IPS-NIHi11 (cell line): ENCODE measurements at places on chromosomes 16 and 17.

DNA sequence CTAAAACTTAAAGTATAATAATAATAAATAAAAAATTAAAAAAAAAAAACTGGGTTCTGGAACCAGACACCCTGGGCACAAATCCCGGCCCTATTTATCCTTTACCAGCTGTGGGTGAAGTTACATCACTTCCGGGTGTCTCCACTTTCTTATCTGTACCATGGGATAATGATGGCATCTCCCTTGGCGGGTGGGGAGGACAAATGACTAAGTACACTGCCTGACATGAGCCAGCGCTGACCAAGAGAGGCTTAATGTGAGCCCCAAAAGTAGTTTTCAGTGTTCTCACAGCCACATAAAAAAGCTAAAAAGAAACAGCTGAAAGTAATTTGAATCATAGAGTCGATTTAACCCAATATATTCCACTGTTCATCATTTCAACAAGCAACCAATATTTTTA, 424.9 kb downstream of the SOX9 start:
- DNase-seq, result no peak

- DNase-seq, result peak; percentile 77
These were observed 8.2 kb upstream of the COL1A1 start for GRCh38 chr17:50209472-50210239.

DNA sequence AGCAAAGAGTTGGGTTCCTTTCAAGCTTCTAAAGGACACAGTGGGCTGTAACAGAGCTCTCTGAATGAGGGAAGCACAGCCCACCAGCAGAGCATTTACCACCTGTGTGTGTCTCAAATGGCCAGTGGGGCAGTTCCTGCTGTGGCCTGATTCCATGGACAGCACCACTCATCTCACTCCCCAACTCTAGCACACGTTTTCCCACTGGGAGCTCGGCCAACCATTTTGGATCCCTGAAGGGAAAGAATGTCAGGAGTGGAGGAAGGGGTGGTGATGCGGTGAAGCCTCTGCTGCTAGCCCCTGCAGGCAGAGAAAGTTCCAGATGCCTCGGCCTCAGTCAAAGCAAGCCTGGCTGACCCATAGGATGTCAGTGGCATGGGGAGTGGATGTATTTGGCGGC, 86.6 kb downstream of the PLXDC1 start:
- DNase-seq, result no peak

- DNase-seq, result peak; percentile 77
These were observed 672 bp upstream of the ALKBH5 start for GRCh38 chr17:18182978-18183333.

DNA sequence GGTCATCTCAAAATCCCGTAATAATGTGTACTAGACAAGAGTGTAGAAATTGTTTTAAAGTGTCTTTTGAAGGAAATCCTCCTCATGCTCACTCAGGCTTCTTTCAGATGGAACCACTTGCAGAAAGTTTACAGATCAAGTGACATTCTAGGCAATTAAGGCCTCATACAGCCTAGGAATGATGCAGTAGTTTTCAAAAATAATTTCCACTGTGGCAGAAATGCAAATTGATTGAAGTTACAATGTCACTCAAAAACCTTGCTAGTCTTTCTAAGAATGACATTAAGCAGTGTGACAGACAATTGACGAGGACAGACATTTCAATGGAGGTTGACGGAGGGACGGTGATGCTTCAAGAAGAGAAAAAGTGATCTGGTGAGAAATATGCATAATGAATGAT, 53.5 kb upstream of the CDH8 start:
- no peak for DNase-seq

DNA sequence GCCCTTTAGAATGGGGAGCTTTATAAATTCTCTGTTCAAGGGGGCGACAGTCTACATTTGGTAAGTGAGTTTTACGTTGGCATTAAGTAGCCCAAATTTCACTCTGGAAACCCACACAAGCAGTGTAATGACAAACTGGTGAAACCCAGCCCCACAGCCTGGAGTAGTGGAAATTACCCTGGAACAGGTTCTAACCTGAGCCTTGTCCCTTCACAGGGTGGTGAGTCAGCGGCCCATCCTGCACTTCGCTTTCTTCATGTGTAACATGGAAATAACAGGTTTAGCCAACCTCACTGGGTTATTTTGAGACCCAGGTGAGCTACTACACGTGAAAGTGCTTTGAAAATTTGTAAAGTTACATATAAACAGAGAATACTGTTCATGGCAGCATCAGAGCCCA, 3.5 kb upstream of the TLCD3A start:
- no peak for DNase-seq

- no peak for DNase-seq
These were observed 3.1 kb upstream of the ATXN7L3 start for GRCh38 chr17:44202756-44203155.

DNA sequence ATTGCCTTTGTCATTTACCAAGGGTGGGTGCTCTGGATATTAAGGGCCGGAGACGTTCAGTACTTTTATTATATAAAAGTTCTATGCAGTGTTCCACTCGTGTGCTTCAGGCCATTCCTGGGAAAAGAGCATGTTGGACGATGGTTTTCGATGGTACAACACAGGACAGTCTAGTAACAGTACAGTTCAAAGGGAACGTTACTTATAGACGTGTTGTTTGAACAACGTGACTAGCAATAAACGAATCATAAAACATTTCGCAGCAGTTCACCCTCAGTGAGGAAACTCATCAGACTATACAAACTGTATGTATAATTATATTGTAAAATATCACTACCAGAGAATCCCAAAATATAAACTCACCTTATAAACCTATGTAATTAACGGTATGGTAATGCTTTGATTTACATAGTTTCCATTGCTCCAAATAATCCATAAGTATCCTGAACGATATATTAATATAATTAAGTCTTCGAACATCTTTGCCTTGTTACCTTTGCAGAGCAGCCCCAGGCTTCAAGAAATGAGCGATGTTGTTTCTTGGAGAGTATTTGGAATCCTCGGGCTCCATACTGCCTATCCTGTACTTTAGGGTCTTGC, 589 bp downstream of the NMT1 start:
- DNase-seq, result no peak

GRCh38 chr16:80065541-80065940, 465.0 kb upstream of the MAF start:
- no peak for DNase-seq

- no peak for DNase-seq
These were observed 102.9 kb downstream of the HIC1 start for GRCh38 chr17:2157675-2158395.

GRCh38 chr17:7636163-7636562, 6.2 kb downstream of the SHBG start:
- no peak for DNase-seq

DNA sequence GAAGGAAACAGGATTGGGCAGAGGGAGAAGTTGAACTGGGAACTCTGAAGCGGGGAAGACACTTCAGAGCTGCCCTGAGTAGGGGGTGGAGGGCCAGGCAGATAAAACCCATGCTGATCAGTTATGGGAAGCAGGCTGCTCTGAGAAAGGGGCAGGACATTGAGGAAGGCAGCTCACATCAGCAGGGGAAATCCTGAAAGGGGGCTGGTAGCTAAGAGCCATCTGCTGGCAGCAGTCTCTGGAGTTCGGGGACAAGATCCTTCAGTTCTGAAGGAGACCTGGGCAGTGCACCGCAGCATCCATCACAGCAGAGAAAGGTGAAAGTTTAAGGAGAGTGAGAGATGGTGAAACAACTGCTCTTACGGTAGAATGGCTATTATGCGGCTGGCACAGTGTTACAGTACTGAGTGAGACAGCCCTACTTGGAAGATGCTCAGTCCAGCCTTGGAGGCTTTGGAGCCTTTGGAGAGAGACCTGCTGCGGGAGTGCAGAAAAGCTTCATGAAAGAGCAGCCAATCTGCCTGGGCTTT, 5.4 kb upstream of the KIF18B start:
- DNase-seq, result no peak

GRCh38 chr16:89159066-89159849, 12.3 kb upstream of the CDH15 start:
- DNase-seq, result no peak

GRCh38 chr17:46205975-46206374, 12.7 kb upstream of the KANSL1 start:
- no peak for DNase-seq

GRCh38 chr16:47634727-47635126, 173.6 kb downstream of the PHKB start:
- no peak for DNase-seq

DNA sequence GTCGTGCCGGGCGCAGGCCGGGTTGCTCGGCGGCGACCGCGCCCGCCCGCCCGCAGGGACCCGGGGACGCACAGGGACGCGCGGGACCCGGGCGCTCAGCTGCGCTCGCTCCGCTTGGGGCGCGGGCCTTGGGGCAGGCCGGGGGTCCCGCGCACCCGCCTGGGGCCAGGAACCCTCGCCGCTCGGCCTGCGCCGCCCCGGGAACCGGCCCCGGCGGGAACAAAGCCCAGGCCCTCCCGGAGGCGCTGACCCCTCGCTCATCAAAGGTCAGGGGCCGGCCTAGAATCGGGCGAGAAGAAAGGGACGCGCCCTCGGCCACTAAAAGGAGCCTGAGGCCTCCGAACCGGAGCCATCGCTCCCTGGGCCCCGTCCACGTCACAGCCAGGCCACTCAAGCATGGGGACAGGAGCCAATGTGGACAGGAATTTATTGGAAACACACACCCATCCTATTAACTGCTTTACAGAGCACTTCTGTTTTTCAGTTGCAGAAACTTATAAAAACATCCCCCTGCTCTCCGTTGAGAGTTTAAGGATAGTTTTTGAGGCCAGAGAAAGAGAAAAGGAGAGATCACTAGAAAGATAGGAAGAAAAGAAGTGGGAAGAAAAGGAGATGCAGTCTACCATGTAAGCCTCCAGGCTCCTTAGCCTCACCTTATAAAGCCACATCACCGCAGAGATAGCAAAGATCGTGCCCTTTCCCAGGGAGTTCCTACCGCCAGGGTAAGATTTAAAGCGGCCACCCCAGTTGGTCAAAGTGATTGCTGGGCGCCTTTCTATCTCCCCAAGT, 558 bp upstream of the ZFHX3 start:
- no peak for DNase-seq

DNA sequence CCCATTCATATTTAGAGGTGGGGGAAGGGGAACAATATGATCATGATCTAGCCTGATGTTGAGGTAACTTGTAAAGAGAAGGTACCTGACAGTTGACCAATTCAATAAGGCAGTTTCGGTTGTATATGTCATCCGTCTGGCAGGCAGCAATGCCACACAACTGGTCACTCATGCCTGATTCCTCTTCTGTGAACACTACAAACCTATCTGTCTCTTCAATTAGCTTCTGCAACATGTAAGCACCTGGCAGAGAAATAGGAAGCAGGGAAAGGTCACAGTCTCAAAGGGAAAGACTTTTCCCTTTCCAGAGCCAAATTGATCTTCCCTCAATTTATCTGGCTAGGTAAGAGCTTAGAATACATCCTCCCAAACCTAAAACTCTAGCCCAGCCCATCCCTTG, 10.2 kb upstream of the RSKR start:
- DNase-seq, result no peak

DNA sequence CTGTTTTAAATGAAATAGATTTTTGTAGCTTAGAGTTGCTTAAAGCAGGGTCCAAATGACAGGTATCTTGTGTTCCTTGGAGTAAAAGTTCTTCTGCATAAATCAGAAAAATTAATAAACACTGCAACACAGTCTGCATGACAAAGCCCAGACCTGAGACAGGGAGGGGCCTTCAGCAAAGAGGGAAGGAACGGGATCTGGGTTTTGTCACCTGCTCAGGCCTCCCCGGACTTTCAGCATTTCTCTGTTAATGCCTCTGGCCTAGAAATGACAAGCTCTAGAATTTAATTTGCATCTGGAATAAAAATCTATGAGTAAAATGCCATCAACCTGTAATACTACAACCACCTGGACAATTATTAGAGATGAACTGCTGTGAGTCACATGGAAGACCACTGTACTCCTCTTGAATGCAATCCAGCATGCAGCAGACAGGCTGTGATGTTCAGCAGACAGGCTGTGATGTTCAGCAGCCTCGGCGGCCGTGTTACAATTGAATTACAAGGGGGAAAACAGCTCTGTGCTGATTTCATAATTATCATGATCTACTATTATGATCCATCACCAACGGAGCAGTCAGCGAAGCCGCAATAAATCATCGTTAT, 170.2 kb downstream of the TOX3 start:
- no peak for DNase-seq

DNA sequence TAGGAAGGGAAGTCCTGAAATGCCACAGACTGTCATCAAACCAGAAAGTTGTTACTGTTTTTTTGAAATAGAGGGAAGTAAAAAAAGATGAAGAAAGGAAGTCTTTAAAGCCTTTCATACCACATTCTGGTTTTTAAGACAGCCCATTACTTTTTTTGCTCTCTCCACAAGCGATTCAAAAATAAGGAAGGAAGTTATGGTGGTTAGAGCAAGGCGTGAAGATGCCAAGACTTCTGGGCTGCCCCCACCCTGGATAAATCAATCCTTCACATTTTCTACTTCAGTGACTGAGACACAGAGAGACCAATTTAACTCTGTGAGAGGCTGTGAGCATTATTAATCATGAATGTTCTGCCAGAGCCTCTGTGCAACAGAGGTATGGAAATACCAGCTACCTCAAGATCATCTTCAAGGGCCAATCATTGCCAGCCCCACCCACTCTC, 82.3 kb upstream of the BCAR1 start:
- DNase-seq, result no peak

GRCh38 chr16:87692756-87693155, 73.0 kb downstream of the KLHDC4 start:
- no peak for DNase-seq

DNA sequence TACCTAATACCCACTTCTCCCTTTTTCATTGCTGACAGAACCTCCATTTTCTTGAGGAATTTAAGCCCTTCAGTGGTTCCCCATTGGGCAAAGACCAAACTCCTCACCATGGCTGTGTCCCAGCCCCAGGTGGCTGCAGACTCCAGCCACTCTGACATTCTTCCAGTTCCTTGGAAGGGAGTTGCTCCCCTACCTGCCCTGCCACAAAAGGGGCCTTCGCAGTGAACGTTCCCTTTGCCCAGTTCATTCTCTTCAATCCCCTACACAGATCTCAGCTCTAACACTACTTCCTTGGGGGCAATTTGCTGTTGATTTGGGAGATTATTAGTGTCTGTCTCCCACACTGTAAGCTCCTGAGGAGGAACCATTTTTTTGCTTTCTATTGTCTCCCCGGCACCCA, 3.2 kb upstream of the AKTIP start:
- no peak for DNase-seq

DNA sequence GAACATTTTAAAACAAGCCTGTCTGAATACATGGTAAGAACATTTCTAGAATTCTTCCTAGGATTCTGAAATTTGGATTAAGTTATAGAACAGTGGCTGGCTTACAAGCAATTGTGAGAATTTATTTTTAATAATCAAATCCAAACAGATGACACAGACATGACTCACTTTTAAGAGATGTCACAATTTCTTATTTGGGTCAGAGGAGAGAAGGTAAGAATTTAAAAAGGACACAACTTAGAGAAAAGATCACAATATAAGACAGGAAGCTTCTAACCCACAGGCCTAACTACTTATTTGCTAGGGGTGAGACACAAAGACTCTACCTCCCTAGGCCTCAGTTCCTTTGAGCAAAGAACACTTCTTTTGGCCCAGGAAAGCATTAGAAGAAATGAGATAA, 32.7 kb downstream of the ZZEF1 start:
- DNase-seq, result no peak
